ENCODE measurements at places on chromosomes 13 and 19. TPM values are rescaled to one million over a fixed set of nuclear protein-coding genes. Genes with fewer than 3 reads are reported as not detected.

ELSPBP1 gene
- not detected for total RNA-seq

KLK14 gene
- total RNA-seq = not detected

BRSK1 gene
- total RNA-seq = not detected

GSX1 gene
- not detected for total RNA-seq

DNA sequence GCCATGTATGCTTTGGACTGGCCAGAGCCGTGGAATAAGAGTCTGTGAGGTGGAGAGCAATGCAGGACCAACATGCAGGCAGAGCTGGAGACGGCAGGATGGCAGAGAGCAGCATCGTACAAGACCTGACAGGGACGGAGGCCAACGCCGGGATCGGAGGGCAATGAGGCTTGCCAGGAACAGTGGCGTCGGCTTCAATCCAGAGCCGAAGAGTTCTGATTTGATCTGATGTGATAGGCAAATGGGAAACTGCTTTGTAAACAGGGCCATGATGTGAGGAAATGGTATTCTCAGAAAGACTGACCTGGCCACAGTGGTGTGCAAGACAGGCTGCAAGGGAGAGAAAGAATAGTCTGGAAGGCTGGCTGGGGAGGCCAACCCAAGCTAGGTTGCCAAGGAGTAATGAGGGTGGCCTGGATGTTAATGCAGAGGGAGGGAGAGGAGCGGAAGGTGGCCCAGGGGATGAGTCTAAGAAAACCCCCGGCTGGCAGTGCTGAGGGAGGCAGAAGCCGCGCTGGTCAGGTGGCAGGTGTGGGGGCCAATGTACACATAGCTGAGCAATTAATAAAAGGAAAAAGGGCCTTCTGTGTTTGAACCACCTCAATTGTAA lies 26.7 kb downstream of the RCBTB2 start:
- peak overlapping the region; percentile 64 for H3K27ac ChIP-seq
- no peak overlapping the region for H3K4me3 ChIP-seq
- H3K27me3 ChIP-seq = no peaks in the 10 kb centered on the region
- no peak for DNase-seq

GRCh38 chr13:108981407-108981806 lies 352.0 kb downstream of the MYO16 start:
- H3K27me3 ChIP-seq = no peaks in the 10 kb centered on the region
- no peaks in the 10 kb centered on the region for H3K4me1 ChIP-seq
- no peak for DNase-seq
- H3K27ac ChIP-seq = no peak overlapping the region

GRCh38 chr19:42242069-42242511 lies 312 bp downstream of the GSK3A start:
- peak overlapping the region; percentile 94 for H3K27ac ChIP-seq
- peaks cover 50% of the 10 kb centered on the region for H3K4me1 ChIP-seq
- H3K4me3 ChIP-seq = peak overlapping the region; percentile 95
- DNase-seq = no peak
- no peaks in the 10 kb centered on the region for H3K27me3 ChIP-seq

- no peaks in the 10 kb centered on the region for H3K27me3 ChIP-seq
- no peak for DNase-seq
- no peaks in the 10 kb centered on the region for H3K36me3 ChIP-seq
- H3K4me1 ChIP-seq = peaks cover 42% of the 10 kb centered on the region
These were observed 148.3 kb downstream of the PDS5B start for GRCh38 chr13:32734511-32734910.

DNA sequence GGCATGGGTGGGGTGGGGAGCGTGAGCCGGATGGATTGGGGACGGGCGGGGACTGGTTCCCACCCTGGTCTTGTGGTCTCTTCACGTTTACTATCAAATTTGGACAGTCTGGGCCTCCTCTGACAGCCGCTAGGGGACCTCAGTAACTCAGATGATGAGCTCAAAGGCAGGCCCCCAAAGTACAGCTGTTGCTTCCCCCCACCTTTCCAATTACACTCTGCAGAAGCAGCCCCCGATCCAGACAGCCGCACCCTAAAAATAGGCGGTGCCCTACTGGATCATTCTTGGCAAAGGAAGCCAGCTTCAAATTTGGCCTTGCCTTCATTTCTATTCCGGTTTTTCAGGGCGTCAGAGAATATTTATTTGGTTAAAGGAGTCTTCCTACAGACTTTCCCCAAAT lies 1.9 kb upstream of the FOXO1 start:
- no peak overlapping the region for H3K4me3 ChIP-seq
- no peak overlapping the region for H3K27ac ChIP-seq
- DNase-seq = peak; percentile 60

DNA sequence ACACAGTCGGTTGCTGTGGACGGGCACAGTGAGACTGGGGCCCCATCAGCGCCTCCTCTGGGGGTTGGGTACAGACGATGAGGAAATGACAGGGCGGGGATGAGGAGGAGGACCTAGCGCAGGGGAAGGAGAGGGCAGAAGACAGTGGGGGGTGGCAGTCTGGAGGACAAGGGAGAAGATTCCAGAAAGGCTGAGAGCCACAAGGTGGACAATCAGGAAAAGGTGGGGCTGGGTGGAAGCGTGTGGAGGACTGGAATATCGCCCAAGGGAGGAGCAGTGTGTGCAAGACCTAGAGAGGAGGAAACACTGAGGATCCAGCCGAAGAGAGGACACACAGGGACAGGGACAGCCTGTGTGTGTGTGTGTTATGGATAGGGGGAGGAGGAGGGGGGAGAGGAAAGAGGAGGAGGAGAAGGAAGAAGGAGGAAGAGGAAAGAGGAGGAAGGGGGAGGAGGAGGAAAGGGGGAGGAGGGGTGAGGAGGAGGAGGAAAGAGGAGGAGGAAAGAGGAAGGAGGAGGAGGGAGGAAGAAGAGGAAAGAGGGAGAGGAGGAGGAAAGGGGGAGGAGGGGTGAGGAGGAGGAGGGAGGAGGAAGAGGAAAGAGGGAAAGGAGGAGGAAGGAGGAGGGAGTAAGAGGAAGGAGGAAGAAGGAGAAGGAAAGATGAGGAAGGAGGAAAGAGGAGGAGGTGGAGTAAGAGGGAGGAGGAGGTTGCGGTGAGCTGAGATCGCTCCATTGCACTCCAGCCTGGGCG lies 15.8 kb upstream of the GARIN5A start:
- no peak overlapping the region for H3K4me3 ChIP-seq
- peaks cover 3% of the 10 kb centered on the region for H3K36me3 ChIP-seq
- no peaks in the 10 kb centered on the region for H3K27me3 ChIP-seq
- no peak overlapping the region for H3K27ac ChIP-seq
- H3K4me1 ChIP-seq = peaks cover 2% of the 10 kb centered on the region

DNA sequence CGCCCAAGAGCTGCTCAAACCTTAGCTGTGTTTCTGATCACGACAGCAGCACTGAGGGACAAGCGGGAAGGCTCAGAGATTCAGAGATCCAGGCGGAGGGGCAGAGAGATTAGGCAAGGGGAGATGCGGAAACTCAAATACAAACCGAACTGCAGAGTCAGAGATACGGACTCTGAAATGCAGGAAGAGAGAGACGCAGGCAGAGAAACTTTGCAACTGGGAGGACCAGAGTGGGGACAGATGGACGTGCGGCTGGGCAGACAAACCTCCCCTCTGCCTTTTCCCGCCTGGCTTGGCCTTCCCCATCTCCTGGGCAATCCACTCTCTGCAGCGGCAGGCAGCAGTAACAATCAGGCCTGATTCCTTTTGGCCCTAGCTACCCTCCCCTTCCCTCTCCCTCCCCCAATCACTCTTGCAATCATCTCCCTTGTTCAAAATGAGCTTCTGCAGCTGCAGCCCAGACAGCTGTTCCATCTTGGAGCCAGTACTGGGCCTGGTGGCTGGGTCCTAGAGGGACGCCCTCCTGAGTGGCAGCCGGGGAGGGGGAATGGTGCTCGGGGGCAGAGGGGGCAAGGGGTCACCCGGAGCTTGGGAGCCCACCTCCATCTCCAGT lies 29.7 kb downstream of the OLFM2 start:
- no peak for DNase-seq
- H3K27me3 ChIP-seq = no peaks in the 10 kb centered on the region
- H3K4me1 ChIP-seq = no peaks in the 10 kb centered on the region
- H3K27ac ChIP-seq = no peak overlapping the region

All from stomach (tissue), 19 donors.